Activated CD4-positive, alpha-beta T cell treated with anti-CD3 and anti-CD28 coated beads for 1 hour (primary cell): ENCODE measurements at places on chromosomes 7 and 10.

DNA sequence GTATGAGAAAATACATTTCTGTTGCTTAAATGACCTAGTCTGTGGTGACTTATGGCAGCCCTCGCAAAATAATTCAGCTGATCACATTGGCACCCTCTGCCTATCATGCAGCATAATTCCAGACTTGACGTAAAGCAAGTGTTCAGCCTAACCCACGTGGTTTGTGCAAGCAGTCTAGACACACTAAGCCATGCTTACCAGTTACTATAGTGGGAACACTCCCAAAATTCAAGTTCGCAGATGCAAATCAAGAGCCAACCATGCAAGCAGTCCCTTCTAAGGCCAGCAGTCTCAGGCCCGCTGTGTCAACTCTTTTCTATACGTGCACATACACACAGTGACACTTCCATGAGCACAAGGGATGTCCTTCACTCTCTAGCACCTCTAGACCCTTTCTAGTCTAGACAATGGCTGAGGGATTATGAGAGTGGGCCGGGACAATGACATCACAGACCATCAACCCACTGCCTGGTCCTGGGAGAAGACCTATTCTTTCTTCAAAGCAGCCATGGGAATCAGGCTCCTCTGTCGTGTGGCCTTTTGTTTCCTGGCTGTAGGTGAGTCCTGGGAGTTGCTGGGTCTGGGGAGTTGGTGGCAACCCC lies 29.0 kb upstream of the PRSS1 start:
- DNase-seq, result no peak

- DNase-seq, result no peak
Observed at GRCh38 chr10:18044976-18045720, 93.4 kb downstream of the SLC39A12 start.

DNA sequence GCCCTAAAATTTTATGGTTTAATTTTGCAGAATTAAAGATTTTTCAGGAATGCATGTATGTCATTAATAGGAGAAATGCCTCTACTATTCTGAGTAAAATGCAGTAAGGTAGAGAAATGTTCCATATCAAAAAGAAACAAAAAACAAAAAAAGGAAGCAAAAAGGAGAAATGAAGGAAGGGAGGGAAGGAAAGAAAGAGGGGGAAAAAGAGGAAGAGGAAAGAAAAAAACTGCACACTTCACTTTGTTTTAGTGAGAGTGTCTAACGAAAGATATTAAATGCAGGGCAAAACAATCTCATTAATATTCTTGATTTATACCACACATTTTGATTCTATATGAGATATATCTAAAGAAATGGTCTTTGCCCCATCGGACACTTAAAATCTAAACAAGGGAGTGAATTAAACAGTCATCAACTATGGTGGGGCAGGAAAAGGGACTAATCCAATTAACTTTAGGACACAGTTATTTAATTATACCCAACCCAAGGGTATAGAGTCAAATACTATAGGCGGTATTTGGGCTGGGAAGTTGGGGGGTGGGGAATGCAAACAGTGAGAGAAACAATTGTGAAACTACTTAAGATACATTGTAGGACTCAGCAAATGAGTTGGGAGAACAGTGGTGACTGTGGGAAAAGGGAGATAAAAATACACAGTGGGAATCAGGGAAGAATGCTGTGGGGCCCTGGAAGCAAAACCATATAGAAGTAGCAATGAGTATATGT lies 27.0 kb downstream of the IMMP2L start:
- DNase-seq, result no peak

GRCh38 chr7:140297192-140297591 lies 101.1 kb downstream of the SLC37A3 start:
- no peak for DNase-seq

DNA sequence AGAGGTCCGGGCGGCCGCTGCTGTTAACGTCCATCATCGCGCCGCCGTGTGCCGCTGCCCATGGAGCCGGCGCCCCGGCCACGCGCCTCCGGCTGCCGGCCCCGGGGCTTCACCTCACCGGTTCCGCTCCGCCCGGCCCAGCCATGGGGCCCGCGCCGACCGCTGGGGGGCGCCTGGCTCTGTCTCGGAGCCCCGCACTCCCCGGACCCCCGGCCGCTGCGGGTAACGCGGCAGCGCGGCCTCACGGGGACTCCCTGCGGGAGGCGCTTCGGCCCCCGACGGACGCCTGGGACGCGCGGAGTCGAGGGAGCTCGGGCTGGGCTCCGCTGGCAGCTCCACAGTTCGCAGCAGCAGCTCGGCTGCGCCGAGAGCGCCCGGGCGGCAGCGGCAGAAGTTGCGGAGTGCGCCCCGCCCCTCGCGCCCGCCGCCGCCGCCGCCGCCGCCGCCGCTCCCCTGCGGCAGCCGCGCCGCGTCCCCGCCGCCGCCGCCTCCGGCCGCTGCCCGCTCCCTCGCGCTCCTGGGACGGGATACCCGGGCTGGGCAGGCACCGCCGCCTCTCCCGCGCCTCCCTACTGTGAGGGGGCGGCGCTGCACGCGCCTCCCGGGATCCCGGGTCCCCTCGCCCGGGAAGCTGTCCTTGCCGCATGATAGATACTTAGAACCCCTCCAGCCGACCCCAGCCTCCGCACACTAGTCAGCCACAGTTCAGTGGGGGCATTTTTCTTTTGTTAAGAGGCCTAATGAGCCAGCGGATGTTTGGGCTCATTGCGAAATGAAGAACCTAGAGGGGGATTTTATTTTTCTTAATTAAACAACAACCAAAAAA lies at the start of gene HTR7:
Gene HTR7, minus strand, starts transcription at position 405 of the 826 bp plus-strand sequence. Its CDS starts 368 bp downstream, at position 37.
- peak; percentile 49 for DNase-seq

- DNase-seq, result no peak
Observed at GRCh38 chr10:9819756-9820494, 1197.7 kb upstream of the CELF2 start.

DNA sequence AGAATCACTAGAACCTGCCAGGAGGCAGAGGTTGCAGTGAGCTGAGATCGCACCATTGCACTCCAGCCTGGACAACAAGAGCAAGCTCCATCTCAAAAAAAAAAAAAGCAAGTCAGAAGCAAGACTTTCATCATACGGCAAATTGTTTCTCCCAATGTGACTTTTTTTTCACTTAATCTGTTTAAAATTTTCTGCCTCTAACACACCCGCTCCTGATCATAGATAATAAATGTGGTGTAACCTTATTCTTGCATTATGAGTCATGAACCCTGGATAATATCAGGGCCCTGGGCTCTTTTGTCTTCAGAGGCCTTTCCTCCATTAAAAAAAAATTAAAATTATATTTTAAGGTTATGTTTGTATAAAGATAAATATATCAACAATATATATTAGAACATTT lies 111.4 kb upstream of the JCAD start:
- DNase-seq, result no peak

- no peak for DNase-seq
Observed at GRCh38 chr7:140025241-140025640, 37.5 kb downstream of the PARP12 start.

GRCh38 chr10:73593110-73593509 lies 2.0 kb upstream of the USP54 start:
- DNase-seq, result no peak

DNA sequence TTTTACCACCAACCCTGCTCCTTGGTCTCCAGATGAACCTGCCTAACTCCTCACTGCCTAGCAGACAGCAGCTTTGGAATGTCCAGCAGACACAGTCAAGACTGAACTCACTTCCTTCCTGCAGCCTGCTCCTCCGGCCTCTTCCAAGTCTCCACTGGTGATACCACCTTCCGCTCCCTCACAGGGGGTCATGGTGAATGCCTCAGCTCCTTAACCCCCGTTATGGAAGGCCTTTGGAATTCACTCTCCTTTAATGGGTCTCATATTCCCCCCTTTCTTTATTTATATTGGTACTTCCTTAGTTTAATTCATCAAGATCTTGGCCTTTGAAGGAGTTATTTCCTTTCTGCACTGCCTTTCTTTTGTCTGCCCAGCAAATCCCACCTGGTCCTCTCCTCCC lies 44.9 kb upstream of the ZNF32 start:
- no peak for DNase-seq

DNA sequence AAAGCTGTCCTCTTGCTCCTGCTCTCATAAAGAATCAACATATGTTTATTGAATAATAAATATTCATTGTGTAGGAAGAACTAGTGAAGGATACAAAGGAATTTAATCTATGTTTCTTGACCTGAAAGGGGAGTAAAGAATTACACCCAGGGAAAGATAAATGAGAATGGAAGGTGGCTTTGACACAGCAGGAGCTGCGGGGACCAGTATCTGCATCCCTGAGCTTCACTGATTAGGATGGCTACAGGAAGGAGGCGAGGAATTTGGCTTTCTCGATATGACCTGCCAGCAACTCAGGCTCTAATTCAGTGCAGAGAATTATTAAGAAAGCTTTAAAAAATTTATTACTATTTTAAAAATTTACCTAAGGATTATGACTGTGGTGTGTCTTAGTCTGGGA lies 194.6 kb downstream of the SEC23IP start:
- DNase-seq, result no peak

DNA sequence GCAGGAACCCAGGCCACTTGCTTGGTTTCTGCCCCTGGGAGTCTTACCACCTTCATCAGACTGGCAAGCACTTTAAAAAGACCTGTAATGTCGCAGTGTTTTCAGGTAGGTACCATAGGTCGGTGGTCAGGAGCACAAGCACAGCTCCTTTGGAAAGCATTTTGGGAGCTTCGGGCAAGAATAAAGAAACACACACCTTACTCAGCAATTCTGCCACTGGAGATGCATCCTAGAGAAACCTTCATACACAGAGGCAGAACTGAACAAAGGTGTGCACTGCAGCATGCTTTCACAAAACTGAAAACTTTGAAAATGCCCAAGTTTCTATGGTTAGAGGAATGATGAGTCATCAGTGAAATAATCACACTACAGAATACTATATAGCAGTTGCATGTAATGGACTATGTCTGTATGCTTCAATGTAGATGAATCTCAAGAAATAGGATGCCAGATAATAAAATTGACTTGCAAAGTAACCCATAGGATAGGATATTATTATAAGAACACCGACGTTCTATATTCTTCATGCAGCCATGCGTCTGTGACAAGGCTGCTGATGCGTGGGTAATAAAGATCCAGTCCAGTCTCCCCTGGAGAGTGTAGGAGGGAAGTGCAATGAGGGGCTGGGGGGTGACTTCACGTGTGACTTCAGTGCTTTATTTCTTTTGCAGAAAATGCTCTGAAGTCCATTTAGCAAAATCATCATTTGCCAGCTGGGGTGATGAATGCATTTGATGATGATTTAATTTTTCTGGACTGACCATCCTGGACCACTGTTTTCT lies 309.5 kb downstream of the WDR37 start:
- no peak for DNase-seq

DNA sequence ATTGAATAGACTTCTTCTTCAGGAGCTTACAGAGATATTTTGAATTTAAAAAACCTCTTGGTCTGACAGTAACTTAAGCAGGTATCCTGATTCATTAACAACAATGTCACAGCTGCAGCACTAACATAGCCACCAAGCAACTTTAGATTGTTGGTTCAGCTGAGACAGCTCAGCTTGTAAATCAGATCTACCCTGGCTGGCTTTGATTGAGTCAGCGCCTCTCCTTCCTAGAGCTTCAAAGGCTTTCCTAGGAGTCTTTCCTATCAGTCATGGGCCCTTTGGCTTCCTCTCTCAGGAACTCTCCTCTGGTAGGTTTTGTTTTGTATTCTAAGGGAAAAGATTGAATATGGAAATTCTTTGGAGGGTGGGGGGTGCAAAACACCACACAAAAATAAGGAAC lies 70.7 kb upstream of the STEAP4 start:
- DNase-seq, result no peak

- no peak for DNase-seq
Observed at GRCh38 chr7:43782768-43783555, 24.5 kb downstream of the BLVRA start.

- no peak for DNase-seq
Observed at GRCh38 chr7:80984619-80985018, 65.8 kb upstream of the SEMA3C start.
